CMK (cell line): ENCODE measurements at places on chromosomes 2 and 18.

DNA sequence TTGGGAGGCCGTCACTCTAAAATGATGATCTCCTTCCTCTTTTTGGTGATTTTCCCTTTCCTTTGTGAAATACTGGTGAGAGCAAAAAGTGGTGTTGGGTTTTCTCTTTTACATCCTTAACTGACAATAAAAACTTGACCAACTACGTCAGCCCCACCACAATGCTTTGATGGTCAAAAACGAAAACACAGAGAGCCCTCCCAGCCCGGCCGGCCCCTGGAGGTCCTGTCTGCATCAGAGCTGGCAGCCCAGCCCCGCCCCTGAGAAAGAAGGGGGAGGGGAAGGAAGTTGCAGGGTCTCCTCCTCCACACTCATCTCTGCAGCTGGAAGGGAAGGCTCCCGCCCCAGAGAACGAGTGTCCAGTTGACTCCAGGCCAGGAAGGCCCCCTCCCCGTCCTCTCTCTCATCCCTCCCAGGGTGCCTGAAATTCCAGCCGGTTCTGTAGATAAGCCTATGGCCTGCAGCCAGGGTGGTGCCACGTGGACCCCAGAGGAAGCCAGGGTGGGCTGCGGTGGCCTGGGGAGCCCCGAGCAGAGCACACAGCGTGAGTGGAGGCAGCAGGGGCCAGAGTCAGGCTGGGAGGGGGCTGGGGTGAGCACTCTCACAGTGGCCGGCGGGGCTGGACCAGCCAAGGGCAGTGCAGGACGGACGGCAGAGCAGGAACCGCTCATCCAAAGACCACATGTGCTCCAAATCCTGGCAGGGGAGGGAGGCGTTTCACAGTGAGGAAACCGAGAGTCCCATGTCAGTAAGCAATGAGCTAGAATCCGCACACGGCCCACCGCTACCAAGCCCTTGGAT lies 19.8 kb downstream of the BIN1 start:
- DNase-seq = peak; percentile 90

- no peak for DNase-seq
Measured at GRCh38 chr18:50582500-50582899, 22.6 kb downstream of the MAPK4 start.

DNA sequence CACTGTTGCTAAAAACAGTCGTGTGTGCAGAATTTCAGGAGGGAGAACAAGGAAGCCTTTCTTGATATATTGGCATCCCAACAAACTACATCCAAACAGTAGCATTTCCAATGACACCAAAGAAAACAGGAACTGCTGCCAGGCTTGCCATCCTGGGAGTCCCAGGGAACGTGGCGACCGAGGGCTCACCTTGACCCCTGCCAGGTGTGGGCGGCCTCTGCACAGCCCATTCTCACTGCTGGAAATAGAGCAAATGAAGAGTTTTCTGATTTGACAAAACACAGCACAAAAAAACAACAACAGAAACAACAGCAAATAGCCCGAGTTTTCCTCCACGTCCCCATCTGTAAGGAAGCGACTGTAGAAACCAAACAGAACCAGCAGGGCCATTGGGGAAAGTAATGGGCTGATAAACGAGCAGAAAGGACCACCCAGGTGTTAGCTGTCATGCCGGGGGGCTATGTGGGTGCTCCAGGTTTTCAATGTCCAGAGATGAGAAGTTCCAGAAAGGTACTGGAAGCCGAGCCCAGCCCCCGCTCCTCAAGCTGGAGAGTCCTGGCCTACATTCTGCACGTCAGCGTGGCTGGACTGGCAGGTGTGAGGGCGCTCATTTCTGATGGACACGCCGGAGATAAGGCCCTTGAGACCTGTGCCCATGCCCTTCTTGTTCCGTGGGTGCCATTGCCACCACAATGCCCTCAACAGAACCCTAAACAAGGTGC lies 80.8 kb downstream of the TWIST2 start:
- DNase-seq = no peak

DNA sequence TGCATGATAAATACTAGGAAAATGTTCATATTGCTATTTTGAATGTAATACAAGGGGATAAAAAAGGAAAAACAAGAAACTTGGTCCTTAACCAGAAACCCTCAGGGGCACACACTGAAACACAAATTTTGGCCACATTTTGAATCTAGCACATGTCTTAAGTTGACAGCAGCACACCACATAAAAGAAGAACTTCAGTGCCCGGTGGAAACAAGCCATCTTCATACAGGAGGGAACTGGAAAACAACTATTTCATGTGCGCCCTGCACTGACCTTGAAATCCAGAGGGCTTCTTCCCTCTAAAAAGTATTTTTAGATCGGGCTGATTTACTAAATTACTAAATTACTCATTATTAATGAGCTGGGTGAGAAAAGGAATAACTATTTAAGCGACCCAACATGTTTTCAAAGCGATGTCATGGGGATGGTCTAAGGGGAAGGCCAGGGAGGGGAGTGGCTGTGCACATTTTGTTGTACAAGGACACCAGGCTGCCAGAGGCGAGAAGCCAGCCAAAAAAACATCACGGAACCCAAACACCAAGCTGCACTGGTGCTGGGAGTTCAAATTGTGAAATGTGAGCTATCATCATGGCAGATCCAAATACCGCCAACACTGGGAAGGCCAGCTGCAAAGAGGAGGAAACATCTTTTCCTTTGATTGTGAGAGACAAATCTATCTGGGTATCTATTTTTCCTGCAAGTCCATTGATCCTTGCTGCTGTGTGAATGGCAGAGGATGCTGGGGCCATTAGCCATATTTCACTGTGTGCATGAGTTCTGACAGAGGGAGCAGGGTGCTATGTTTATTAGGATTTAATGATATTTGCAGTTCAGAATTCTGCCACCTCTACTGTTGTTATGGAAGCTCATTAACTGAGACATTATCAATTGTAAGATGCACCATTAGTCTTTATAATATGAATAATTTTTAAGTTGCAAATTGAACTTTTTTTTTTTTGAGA lies 150.7 kb upstream of the LMAN1 start:
- no peak for DNase-seq

- DNase-seq = no peak
Measured at GRCh38 chr2:81672923-81673322, 1368.4 kb upstream of the LRRTM1 start.

- DNase-seq = no peak
Measured at GRCh38 chr2:6955511-6956136, 38.4 kb downstream of the RNF144A start.

GRCh38 chr2:73408198-73408597 lies 22.6 kb downstream of the ALMS1 start:
- no peak for DNase-seq

DNA sequence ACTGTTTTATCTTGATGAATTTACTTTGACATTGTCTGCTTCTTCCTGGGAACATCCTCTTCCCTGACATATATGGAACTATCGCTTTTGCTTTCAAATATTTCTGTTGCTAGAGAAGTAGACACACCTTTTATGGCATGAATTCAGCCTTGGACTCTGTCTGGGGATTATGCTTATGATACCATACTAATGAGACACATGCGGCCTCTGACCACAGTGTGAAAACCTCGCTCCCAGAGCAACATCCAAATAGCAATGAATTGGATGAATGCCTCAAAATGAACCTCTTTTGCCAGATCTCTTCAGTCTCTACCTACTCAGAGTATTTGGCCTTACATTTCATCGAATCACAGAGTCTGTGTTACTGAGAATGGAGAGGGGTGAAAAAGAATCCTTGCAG lies 70.9 kb downstream of the PIEZO2 start:
- no peak for DNase-seq

DNA sequence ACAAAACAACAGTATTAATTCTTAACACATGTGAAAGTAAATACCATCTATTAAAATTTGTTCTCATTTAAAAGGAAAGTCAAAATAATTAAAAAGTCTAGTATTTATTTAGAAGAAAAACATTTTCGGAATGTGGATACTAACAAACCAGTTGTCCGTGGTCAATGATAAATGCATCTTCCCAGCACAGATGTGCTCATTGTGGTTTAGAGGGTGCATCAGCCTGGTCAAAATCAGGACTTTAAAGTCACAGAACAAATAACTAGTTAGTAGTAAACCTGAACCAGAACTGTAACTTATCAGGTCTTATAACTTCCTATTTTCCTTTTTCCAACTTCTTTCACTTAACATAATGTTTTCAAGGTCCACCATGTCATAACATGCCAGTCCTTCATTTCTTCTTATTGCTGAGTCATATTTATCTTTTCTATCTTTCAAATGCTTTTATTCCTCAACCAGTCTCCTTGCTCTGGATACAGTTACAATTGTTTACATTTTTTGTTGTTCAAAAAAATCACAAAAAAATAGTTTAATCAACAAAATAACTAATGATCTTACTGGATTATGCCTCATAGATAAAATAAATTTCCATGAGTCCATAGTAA lies 55.8 kb downstream of the ID2 start:
- no peak for DNase-seq

DNA sequence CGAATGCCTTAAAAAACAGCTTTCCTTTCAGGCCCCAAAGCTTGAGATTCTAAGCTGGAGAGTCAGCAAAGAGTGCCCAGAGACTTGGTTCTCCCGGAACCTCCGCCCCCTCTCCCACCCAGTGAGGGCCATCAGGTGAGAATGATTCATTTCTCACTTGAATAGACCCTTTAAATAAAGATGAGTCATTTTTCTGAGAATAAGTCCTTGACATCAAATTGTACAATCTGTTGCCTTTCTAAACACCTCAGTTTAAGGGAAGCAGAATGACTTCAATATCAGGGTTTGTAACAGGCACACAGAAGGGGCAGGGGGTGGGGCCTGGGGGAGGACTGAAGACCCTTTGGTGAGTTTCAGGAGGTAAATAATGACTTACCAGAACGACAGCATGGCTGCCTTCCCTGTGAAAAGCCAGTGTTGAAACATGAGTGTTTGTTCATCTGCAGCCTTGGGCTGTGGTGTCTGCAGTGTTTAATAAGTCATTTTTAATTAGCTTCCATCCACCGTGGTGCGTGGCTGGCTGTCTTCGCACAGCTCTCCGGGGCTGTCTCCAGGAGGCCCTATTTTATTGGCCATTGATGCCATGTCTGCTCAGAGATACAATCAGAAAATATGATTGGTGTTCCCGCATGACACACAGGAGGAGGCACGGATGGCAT lies 134.9 kb upstream of the ZNF236 start:
- DNase-seq = no peak
